Effector CD4-positive, alpha-beta T cell (primary cell): ENCODE measurements at places on chromosomes 4 and X.

DNA sequence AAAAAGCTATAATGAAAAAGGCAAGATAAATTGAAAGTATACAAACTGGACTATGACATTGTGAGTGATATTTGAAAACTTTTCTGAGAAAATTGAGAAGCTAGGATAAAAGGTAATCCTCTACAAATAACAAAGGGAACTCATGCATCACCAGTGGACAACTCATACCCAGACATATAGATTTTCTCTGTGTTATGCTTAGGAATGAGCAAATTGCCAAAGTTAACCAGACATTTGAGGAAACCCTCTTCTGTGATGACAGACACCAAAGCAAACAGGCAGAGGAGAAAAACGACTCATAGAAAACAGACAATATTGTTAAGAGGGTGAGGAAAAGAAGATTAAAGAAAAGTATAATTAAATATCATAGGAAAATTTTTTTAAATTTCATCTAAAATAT lies 186.5 kb downstream of the MAB21L2 start:
- no peak for DNase-seq

DNA sequence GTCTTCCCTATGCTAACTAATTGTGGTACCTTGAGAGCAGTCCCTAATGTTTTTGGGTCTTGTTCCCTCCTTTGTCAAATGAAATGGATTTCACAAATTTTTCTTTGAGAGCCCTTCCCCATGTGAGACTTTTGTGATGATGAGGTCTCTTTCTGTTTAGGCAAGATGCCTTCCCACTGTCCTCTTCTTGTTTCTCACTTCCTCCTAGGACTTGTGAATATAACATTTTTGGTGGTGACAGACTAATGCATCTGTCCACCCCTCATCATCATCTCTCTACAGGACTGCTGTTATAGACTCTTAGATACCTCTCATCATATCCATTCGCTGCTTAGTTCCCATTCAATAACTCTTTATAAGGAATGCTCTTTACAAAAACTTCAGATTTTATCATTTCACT lies 8.7 kb upstream of the ANK2 start:
- no peak for DNase-seq

- DNase-seq = no peak
These were observed 13.9 kb downstream of the SCARB2 start for GRCh38 chr4:76199664-76200211.

- DNase-seq = no peak
These were observed 189.3 kb upstream of the GALNT7 start for GRCh38 chr4:172979332-172979731.

GRCh38 chr4:58767598-58767997 lies 1657.4 kb upstream of the IGFBP7 start:
- DNase-seq = no peak

GRCh38 chr4:162241857-162242256 lies 78.1 kb upstream of the FSTL5 start:
- DNase-seq = no peak

GRCh38 chrX:39293203-39293602 lies 491.9 kb downstream of the MID1IP1 start:
- DNase-seq = no peak

GRCh38 chr4:84529169-84529751 lies 30.2 kb upstream of the NKX6-1 start:
- no peak for DNase-seq
